MV-4-11 (cell line): ENCODE measurements at places on chromosomes 5 and 9.

GRCh38 chr5:124745928-124746915 is at the start of gene ZNF608:
ZNF608 (minus strand) TSS chr5:124746639; CDS start chr5:124744989, 1,650 bp downstream.
- peak; percentile 34 for DNase-seq

DNA sequence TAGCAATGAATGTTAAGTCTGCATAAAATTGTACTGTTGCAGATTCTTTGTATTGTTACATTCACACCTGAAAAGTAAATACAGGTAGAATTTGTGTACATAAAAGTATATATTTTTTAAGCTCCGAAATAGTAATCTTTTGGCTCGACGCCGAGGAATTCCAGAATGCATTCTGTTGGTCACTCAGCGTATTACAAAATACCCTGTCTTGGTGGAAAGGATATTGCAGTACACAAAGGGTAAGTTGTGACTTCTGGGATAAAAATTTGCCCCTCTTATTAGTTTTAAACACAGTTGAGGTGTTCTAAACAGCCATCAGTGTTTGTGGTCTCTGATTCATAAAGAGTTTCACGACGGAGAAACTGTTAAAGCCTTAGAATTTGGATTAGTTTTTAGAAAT is 257.6 kb downstream of the ARHGEF28 start:
- no peak for DNase-seq

- no peak for DNase-seq
These were observed 222.7 kb upstream of the RASEF start for GRCh38 chr9:83285445-83286225.

GRCh38 chr5:109022056-109022455 is 274.4 kb downstream of the FER start:
- no peak for DNase-seq
